Nucleus accumbens (tissue), 56 donors: ENCODE measurements at places on chromosomes 7 and 10.

- peak; percentile 20 for DNase-seq
Measured at GRCh38 chr7:47577321-47577919, 4.5 kb downstream of the TNS3 start.

GRCh38 chr10:123550675-123551096, 115.5 kb upstream of the GPR26 start:
- DNase-seq: no peak

DNA sequence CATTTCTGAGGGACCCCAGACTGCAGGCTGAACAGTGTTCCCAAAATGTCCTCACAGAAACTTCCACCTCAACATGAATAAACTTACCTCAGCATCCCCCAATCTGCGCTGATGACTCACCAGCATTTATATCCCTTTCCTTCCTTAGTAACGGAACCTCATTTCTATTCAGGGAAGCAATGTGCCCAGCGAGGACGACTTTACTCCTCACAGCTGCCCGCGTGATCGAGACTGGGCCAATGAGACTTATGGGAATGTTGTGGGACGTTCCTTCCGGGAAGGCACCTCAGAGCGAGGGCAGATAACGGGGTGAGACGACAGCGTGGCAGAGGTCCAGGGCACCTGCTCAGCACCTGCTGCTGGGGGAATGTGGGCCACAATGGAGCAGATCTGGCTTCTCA, 73.1 kb upstream of the CAMK2B start:
- peak; percentile 67 for DNase-seq

- DNase-seq: no peak
Measured at GRCh38 chr10:76218035-76218434, 786.6 kb downstream of the LRMDA start.

- DNase-seq: no peak
Measured at GRCh38 chr10:18501629-18502028, 149.8 kb downstream of the NSUN6 start.

- no peak for DNase-seq
Measured at GRCh38 chr7:8515640-8516185, 82.3 kb downstream of the NXPH1 start.

DNA sequence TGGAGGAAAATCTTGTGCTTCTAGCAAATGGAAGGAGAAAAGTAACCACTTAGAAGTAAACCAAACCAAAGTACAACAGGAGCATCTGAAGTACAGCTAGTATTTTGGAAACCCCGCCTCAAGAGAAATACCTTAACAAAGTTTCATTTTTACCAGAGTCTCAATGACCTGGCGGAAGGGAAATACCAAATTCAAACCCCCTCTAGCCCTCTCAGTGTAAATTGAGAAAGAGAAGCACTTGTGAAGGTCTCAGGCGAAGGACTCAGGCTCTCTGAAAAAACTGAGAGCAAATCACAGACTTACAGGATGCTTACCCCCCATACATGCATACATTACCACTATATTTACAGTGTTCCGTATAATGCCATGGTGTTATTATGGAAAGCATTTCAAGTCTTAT, 70.1 kb downstream of the ZPBP start:
- no peak for DNase-seq

DNA sequence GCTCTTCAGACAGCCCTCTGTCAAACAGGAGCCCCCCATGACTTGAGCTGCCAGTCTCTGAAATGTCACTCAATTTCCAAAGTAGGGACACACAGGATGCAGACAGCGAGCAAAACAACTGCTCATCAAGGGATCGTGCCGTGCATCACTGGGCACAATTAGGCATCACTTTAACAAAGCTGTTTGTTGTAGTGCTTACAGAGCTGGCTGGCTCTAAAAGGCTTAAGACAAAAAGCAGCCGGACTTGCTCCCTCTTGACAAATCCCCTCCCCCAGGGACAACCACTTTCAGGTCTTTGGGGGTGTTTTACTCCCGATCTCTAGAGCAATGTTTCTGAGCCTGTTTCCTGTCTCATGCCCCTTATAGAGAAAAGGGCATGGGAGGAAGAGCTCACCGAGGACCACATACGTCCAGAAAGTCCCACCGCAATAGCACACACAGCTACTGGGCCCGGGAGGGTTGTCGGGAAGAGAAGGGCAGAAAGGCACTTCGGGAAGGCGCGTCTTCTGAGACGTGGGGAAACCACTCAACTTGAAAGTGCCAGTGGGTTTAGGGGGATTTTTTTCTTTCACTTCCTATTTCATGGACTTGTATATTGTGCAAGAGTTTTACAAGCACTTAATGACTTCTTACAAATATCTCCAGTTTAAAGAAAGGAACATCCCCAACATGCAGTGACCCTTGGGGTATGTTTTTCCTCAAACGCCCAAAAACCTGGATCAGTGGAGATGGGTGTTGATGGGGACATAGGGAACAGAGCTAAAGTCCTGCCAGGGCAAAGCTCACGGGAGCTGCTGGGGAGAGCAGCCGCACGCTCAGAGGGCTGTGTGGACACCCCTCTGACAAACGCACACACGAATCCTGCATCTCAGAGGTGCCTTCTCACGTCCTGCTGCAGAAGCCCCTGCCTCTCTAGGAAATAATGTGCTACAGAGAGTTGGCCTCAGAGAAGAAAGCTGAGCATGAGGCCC, 27.1 kb downstream of the LRRC20 start:
- DNase-seq: no peak

GRCh38 chr10:79004311-79004710, 64.5 kb upstream of the ZMIZ1 start:
- no peak for DNase-seq

GRCh38 chr10:13787015-13787421, 200.3 kb downstream of the PRPF18 start:
- no peak for DNase-seq

GRCh38 chr7:54725255-54725654, 33.8 kb downstream of the SEC61G start:
- no peak for DNase-seq

- no peak for DNase-seq
Measured at GRCh38 chr10:121240556-121240955, 357.7 kb downstream of the FGFR2 start.

- DNase-seq: no peak
Measured at GRCh38 chr7:4715410-4715776, 33.3 kb downstream of the FOXK1 start.

GRCh38 chr10:68032113-68032512, 43.0 kb downstream of the HERC4 start:
- DNase-seq: no peak

DNA sequence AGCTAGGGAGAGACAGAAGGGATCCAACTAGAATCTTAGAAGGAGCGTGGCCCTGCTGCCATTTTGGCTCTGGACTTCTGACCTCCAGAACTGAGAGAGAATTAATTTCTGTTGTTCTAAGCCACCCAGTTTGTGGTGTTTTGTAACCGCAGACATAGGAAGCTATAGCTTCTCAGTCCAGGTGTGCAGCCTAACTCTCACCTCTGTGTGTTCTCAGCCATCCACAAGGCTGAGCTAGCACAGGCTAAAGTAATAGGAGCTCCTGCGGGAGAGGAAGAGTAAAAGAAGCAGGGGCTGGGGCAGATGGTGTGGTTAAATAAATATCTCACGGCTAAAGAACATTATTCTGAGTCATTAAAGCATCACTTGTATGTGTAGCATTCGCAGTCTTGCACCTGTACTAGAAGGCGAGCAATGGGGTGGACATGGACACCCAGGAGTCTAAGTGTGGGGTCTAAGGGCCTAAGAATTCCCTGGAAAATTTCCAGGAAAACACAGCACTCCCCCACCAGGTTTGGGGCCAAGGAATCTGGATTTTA, 94.1 kb downstream of the AOAH start:
- DNase-seq: no peak

GRCh38 chr10:91034042-91034441, 113.2 kb upstream of the ANKRD1 start:
- DNase-seq: no peak

DNA sequence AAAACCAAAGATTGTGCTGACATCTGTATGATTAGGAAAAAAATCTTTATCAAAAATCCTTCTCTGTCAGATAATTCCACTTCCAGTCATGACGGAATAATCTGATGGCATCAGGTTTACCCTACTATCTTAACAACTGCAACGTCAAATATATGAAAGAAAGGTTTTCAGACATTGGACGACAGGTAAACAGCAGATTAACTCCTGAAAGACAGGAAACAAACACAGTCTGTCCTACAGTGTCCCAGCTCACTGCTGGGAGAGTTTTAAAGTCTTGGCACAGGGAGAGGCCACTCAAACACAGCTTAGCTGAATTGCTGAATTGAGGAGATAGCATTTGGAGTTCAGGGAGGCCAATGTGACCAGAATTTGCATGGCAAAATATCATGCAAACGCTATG, 186.3 kb upstream of the KCTD7 start:
- DNase-seq: no peak

GRCh38 chr7:85890244-85890811, 703.5 kb upstream of the SEMA3D start:
- DNase-seq: no peak

DNA sequence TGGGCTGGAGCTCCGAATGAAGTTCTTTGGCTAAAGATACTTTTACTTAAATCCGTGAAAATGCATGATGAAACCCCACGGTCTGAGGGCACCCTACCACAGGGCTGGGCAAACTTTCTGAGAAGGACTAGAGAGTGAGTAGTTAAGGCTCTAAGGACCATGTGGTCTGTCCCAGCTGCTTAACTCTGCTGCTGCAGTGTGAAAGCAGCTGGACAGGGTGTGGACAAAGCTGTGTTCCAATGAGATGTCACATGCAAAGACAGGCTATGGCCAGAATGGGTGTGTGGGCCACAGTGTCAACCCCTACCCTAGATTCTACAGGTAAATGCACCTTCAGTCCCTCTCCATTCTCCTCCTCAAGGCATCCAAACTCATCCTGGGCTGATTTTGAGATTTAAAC, 18.8 kb downstream of the PDIA4 start:
- no peak for DNase-seq

DNA sequence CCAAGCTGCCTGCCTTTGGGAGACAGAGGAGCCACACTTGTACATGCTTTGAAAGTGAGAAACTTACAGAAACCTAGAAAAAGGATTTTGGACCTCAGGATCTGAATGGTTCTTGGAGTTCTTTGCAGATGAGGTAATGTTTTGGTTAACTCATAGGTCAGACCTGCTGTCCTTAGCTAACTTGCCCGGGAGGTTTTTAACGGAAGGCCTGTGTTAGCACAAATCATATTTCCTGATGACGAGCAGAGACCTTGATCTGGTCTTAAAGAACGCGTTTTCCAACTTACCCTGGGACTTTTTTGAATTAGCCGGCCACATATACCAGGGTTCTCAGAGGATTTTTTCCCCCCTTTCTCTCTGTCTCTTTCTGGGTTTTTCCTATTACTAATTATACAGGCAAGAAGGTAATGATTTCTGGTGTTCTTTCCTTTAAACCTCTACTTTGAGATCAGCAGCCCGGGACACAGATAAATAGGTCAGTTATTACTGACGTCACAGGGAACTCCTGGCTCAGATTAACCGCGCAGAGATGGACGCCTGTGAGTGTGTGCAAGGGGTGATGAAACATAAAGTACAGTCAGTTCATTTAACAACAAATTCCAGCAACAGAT, 101.7 kb upstream of the KLF6 start:
- no peak for DNase-seq

DNA sequence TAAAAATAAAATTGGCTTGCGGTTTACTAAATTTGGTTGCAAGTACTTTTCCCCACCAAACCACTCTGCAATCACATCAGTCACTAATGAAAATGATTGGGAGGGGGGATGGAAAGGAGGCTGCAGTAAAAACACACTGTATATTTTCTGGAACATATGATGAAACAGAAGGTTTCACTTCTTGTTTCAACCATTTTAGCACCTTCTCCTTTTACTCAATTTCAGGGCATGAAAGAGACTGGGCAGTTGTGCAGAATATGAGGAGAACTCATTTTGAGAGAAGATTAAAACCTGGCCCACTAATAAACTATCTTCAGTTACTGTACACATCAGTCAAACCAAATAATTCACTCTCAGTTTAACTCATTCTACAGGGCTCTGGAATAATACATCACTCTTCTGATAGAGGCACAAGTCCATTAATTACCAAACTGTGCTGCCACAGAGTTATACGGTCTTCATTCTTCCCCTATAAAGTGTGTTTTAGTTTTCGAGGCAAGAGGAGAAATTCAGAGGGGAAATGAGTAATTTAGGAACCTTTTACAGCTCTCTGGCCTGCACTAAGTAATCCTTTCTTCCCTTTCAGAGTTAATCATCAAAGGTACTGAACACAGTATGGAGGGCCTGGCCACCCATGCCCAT, 25.5 kb downstream of the JAZF1 start:
- DNase-seq: no peak

GRCh38 chr10:14873090-14873760, 5.4 kb upstream of the SUV39H2 start:
- no peak for DNase-seq

DNA sequence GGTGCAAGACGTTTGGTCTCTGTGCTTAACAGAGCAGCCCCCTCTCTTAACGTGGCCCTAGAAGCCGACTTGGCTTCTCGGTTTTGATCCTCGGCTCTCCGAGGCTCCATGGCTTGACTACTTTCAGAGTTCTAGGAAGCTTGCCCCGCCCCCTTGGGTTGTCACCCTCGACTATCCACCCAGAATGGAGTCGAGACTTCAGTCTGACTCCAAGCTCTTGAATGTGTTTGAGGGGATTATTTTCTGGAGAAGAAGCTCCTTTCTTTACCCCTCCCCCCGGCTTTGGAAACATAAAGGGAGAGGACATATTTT, 448 bp downstream of the SEC24C start:
- DNase-seq: no peak

GRCh38 chr10:59648711-59649201, 60.9 kb downstream of the SLC16A9 start:
- no peak for DNase-seq

DNA sequence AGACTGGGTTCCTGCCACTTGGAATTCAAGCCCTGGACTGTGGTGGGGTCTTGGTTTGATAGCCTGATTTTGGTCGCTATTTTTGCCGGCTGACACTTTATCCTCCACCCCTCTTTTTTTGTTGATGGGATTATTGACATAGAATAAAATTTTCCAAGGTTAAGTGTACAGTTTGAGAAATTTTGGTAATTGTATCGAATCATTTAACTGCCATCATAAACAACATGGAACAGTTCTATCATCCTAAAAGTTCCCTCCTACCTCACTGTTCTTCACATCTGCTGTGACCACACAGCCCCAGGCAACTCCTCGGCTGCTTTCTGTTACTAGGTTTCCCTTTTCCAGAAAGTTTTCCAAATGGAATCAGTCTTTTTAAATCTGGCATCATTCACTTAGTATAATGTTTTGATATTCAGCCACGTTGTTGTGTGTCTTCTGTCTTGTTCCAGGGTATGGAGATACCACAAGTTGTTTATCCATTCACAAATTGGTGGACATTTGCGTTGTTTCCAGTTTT, 50.6 kb upstream of the STEAP1B start:
- DNase-seq: no peak

- no peak for DNase-seq
Measured at GRCh38 chr10:62188021-62188616, 80.5 kb downstream of the RTKN2 start.

GRCh38 chr7:92485974-92486373, 8.2 kb upstream of the ERVW-1 start:
- DNase-seq: no peak

GRCh38 chr7:14805105-14805719, 97.3 kb downstream of the DGKB start:
- DNase-seq: no peak

- DNase-seq: no peak
Measured at GRCh38 chr7:45999541-45999940, 78.5 kb upstream of the IGFBP3 start.
